ENCODE measurements at places on chromosomes 13 and 19.

- DNase-seq: no peak
Measured at GRCh38 chr13:45374917-45375316, 33.9 kb upstream of the TPT1 start.

DNA sequence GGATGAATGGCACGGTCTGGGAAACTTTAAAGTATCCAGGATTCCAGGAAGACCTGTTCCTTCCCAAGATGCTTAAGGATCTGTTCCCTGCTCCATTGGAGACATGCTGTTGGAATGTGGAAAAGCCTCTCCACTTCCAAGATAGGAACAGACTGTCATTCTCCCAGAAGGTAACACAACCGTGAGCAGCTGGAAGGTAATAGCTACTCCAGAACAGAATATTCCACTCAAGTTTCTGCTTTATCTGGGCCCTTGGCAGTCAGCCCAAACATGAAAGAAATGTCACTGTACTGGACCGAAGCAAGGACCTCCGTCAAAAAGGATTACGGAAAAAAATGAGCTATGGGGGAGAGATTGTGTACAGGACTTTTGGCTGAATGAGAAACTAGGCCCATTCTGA, 420.9 kb upstream of the NBEA start:
- no peak for DNase-seq

DNA sequence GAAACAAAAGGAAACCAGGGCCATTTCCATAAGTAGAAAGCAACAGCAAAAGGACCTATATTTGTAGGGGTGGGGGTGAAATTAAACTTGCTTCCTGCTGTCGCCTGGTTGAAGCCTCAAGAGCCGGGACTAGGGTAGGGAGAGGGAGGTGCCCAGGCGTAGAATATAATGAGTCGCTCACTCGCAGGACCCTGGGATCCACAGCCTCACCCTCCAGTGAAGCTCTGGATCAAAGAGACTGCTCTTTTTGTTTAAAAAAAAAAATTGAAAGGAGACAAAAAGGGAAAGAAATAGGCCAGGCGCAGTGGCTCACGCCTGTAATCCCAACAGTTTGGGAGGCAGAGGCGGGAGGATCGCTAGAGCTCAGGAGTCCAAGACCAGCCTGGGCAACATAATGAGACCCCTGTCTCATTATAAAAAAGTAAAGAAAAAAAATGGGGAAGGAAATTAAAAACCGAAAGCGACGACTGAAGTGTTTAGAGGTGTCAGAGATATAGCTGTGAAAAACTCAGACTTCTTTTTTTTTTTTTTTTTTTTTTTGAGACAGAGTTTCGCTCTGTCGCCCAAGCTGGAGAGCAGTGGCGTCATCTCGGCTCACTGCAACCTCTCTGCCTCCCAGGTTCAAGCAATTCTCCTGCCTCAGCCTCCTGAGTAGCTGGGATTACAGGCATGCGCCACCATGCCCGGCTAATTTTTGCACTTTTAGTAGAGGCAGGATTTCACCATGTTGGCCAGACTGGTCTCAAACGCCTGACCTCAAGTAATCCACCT, 10.9 kb upstream of the ADGRE5 start:
- DNase-seq: no peak

GRCh38 chr19:17393914-17394313, at the start of gene CCDC194:
Gene CCDC194, minus strand, starts transcription at chr19:17394196. Its CDS starts 38 bp downstream, at chr19:17394158.
- no peak for DNase-seq

GRCh38 chr19:34432797-34433196, 4.6 kb downstream of the UBA2 start:
- no peak for DNase-seq

- DNase-seq: no peak
Measured at GRCh38 chr13:45369116-45369515, 28.1 kb upstream of the TPT1 start.

- no peak for DNase-seq
Measured at GRCh38 chr13:39040206-39040605, 1.9 kb downstream of the NHLRC3 start.

- no peak for DNase-seq
Measured at GRCh38 chr13:31101472-31102170, 60.1 kb downstream of the HSPH1 start.

GRCh38 chr13:45773944-45774343, 71.8 kb downstream of the CBY2 start:
- DNase-seq: no peak

DNA sequence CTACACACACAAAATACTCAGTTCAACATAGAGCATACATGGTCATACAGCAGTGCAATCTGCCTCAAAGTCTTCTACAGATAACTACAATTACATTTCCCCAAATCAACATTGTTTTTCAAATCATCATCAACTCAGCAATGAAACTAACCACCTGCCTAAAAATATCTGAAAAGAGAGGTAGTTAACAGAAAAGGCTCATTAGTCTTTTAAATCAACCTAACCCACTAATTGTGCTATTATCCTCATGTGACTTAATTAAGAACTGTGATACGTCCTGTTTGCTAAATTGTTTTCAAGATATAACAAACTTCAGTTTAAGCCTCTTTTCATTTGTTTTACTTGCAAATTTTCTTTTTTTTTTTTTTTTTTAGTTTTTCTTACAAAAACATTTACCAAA, 65.4 kb downstream of the VWA8 start:
- no peak for DNase-seq

GRCh38 chr13:76950101-76950500, 1.8 kb downstream of the ACOD1 start:
- no peak for DNase-seq

DNA sequence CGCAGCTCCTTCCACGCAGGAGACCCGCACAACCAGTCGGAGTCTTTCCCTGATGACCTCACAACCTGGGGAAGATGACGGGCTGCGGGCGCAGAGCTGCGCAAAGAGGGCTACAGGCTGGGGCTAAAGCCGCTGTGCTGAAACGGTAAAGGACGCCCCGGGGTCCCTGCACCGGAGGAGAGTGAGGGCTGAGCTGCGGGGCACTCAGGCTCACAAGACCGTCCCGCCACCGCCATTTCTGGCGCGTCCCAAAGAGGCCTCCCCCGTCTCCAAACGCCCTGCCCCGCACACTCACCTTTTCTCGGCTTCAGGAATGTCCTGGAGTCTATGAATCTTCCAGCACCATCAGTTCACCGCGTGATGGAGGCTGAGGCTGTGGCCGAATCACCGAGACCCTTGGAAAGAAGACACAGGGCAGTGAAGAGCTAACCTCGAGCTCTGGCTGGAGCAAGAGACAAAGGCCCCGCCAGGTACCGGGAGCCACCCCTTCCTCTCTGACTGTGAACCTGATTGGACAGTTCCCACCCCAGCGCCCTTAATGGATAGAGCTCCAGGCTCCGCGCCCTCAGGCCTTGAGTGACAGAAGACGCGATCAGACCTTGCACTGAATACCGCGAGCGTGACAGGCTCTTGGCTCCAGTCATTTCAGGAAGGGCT, 41.8 kb upstream of the ZNF429 start:
- no peak for DNase-seq

DNA sequence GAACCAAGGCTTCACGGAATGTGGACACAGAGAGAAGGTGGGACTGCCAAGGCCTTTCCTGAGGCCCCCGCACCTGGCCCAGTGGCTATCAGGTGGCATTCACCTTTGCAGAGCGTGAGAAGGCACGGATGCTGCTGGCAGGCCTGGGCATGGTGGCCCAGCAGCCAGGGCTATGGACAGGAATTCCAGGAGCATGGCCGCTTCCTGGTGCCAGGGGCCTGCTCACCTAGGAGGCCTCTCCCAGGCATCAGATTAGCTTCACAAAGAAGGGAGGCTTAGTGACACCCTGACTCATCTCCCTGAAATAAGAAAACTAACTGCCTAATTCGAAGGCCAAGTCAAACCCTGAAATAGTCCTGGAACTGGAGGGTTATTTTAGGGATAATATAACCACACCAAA, 155.8 kb downstream of the TEX29 start:
- no peak for DNase-seq

GRCh38 chr13:29800687-29801086, 49.7 kb downstream of the UBL3 start:
- no peak for DNase-seq

DNA sequence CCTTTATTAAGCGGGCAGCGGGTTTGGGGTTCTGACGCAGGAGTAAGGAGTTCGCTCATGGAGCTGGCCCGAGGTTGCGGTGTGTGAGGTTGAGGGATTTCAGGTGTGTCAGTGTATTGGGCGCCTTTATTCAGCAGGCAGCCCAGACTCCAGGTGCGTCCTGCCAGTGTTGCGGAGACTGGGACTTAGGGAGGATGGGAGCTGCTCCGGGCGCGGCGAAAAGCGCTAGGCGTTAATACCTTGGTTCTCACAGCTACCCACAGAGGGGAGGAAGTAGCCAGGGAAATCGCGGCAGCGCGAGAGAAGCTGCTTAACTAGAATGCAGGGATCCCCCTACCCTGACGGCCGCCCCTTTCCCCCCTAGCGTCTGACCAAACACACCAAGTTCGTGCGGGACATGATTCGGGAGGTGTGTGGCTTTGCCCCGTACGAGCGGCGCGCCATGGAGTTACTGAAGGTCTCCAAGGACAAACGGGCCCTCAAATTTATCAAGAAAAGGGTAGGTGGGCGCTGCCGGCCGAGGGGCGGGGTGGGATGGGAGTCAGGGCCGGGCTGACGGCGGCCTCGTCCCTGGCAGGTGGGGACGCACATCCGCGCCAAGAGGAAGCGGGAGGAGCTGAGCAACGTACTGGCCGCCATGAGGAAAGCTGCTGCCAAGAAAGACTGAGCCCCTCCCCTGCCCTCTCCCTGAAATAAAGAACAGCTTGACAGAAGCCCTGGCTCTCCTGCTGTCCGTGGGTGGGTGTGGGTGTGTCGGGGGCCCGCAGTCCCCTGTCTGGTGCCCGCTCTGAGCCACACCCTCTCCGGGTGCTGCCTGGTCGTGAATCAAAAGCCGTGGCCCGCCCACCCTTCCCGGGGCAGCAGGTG, 1.1 kb downstream of the RPL36 start:
- no peak for DNase-seq

- no peak for DNase-seq
Measured at GRCh38 chr13:22232186-22232585, 561.3 kb downstream of the FGF9 start.

DNA sequence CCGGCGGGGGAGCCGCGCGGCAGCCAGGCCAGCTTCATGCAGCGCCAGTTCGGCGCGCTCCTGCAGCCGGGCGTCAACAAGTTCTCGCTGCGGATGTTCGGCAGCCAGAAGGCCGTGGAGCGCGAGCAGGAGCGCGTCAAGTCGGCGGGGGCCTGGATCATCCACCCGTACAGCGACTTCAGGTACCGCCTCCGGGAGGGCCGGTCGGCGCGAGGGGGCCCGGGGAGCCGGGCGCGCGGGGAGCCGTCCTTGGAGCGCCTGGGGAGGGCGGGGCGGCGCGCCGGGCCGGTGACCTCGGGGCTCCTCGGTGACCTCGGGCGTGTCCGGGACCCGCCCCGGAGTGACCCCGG, 690 bp downstream of the HCN2 start:
- DNase-seq: no peak

- DNase-seq: no peak
Measured at GRCh38 chr13:32222046-32222676, 93.0 kb downstream of the ZAR1L start.
